Glomerular endothelial cell (primary cell): ENCODE measurements at places on chromosomes 5 and 9. TPM values are rescaled to one million over a fixed set of nuclear protein-coding genes. Genes with fewer than 3 reads are reported as not detected.

- no peak for DNase-seq
Measured at GRCh38 chr9:10032166-10032565, 580.6 kb downstream of the PTPRD start.

- no peak for DNase-seq
Measured at GRCh38 chr9:126451316-126451885, 124.8 kb downstream of the MVB12B start.

- DNase-seq, result no peak
Measured at GRCh38 chr9:137435980-137436760, 5.0 kb downstream of the ENTPD8 start.

GRCh38 chr9:111969622-111970021, 73.0 kb downstream of the UGCG start:
- DNase-seq, result no peak

DNA sequence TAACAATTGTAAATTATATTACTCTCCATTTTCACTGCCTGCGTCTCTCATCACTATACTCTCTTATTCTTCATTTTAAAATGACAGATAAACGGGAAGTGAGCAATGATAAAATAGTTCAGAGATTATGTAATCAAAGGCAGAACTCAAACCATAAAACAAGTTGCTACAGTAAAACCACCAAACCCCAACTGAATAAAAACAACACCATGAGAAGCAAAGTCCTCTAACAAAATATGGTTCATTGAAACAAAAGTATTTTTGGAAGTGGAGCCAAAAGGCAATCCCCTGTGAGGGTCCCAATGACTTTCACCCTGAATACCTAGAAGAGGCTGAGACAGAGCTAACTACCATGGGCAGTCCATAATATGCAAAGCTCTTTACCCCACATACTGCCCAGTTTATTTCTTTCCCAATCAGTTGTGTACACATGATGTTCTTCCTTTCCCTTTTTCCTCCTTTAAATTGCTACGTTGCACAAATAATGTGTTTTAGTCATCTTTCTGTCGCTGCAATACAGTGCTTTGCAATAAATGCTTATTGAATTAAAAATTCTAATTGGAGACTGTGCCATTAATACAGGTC, 64.0 kb upstream of the PTGER4 start:
- DNase-seq, result no peak

DNA sequence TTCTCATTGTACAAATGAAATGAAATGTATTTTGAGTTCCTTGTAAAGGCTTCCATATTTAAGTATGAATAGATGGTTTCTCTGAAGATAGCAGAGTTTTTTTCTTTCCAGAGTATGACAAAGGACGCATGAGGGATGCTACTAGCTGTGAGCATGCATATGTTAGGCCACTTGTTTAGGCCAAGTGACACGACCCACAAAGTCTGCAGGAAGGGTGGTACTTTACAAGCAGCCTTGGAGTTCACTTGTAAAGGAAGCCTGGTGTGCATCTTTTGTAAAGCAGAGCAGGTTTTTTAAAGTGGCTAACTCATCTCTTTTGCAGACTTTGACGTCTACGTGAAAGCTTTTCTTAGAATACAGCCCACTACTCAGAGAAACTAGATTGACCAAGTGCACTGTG, 300.4 kb upstream of the RFX3 start:
- no peak for DNase-seq

- DNase-seq, result no peak
Measured at GRCh38 chr9:91253488-91253887, 108.2 kb downstream of the AUH start.

DNA sequence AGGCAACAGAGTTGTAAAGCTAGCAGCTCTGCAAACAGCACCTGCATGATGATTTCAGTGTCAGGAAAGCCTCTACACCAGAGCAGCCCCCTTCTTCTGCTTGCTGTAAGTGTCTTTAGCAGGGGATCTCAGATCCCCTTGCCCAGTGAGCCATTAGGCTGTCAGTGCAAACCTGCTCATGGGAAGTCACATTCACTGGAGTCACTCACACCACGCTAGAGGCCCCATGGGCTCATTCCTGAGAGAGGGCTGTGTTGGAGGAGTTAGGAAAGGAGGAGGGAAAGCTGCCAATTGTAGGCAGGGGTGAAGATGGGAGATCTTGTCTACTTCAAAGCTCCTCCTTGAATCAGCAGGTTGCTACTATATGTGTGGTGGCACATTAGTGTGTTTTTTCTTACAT, 275.2 kb downstream of the SMARCA2 start:
- DNase-seq, result no peak

DNA sequence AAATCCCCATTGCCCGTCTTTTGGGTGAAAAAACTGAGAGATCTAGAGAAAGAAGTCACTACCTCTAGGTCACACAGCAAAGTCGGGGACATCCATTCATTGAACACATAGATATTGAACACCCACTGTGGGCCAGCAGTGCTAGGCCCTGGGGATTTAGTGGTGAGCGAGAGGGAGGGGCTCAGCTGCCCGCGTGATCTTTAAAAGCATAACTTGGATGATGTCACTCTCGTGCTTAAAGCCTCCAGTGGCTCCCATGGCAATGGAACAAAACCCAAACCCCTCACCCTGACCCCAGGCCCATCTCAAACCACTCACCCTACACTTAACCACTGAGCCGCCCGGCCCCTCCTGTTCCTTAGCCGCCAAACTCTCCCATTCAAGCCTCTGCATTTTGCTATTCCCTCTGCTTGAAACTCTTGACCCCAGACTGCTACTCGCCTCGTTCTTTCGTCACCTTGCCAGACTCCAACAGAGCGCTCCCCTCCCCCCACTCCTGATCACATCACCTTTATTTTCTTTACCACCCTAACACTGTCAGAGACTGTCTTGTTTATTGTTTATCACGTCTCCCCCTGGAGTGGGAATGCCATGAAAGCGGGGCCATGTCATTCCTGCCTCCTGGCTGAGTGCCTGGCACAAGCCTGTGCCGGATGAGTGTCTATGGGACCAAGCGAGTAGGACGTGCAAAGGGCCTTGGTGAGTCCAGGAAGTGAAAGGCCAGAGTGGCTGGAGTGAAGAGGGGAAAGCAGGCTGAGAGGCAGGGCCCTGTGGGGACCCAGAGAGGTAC, 710 bp upstream of the PIP5KL1 start:
- no peak for DNase-seq

- no peak for DNase-seq
Measured at GRCh38 chr9:17204611-17205152, 69.8 kb downstream of the CNTLN start.

GRCh38 chr5:138514021-138514420, 29.0 kb downstream of the ETF1 start:
- DNase-seq, result no peak

Gene ENTREP1
- 5.7 and 11.8 TPM in 2 replicates for total RNA-seq

Gene SV2C
- not detected in 2 replicates for total RNA-seq

Gene INSL4
- total RNA-seq, result not detected in 2 replicates

Gene RASEF
- total RNA-seq, result 0.06 and 0.48 TPM in 2 replicates

Gene SOHLH1
- 0.39 TPM in 1 of 2 replicates, not detected in the other for total RNA-seq

Gene RGS7BP
- total RNA-seq, result 23.9 and 24.1 TPM in 2 replicates

Gene ACTL7A
- not detected in 2 replicates for total RNA-seq
